ENCODE measurements at places on chromosomes 16 and 17.
A peak's percentile ranks its signal among the peaks of the same experiment; 100 is the strongest.

DNA sequence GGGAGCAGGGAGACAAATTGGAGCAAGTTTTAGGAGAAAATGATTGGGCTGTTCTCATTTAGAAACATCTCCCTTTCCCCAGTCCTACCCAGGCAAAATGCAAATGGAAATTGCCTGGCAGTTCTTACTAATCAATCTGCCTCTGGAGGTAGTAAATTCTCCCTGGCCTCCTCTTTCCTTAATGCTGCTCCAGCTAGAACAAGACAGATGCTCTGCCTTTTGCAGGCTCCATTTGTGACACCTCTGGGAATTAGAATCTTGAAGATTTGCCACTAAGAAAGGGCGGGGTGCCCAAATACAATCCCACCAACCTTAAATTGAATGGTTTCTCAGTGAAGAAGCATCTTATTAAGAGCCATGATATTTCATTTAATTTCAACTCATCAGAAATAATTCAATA lies 377.7 kb upstream of the CDH11 start:
- no peak for ATAC-seq

DNA sequence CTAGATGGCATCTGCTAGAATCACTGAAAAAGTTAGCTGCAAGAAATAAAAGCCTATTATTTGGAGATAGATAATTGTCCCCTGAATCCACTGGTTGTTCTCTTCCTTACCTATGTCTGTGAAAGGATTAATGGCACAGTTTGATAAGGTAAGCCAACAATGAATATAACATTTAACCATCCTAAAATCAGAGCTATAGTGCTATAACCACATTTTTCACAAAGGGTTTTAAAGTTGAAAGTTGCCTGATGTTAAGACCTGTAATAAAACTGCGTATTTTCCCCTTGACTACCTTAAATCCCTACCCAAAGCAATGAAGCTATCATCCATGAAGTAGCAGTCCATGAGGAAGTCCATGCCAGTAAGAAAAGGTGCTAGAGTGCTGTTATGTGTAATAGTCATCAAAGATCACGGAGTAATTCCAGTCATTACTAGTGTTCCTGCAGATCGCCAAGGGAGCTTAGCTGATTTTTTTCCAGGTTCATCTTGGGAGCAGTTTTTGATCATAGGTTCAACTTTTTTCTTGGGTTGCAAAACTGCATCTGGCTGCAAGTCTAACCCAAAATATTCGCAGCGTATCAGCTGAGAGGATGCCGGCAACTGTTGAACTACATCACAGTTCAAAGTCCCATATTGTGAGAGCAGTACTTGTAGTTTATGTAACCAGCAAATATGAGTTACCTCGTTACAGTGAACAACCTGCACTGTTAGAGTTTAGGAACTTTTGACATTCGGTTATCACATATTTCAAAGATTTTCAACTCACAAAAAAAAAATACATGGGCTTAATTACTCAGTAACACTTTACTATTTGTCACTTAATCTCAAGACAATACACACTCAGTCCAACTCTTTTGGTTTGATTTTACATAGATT lies 18.2 kb upstream of the RSL1D1 start:
- no peak for ATAC-seq

DNA sequence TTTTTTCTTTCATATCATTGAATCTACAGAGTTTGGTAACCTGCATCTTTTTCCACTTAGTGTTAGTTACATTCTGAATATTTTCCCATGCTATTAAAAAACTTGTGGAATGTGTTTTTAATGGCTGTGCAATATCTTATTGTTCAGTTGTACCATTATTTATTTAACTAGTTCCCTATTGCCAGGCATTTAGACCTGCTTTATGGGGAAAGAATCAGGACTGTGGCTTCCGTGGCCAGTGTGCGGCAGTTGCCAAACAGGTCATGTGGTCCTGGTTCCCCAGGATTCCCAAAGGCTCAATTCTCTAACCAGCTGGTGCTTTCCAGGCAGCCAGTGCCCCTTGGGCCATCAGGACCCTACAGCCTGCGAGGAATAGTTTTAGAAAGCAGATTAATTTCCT lies 30.8 kb downstream of the NDEL1 start:
- no peak for ATAC-seq

DNA sequence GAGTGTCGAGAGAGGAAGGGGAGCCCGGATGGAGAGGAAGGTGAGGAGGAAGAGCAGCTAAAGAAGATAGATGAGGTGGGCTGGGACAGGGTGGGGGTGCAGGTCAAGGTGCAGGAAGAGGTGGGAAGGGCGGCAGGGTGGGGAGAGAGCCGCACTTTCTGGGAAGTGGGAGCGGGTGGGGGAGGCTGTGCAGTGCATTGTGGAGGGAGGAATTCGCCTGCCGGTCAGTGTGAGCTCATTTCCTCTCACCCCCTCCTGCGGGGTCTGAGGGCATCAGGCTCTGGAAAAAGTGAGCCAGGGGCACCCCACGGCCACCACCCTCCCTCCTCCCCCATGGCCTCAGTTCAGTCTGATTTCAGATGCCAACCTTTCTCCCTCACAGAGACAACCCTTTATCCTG lies 2.5 kb upstream of the ARHGAP23 start:
- ATAC-seq: no peak

DNA sequence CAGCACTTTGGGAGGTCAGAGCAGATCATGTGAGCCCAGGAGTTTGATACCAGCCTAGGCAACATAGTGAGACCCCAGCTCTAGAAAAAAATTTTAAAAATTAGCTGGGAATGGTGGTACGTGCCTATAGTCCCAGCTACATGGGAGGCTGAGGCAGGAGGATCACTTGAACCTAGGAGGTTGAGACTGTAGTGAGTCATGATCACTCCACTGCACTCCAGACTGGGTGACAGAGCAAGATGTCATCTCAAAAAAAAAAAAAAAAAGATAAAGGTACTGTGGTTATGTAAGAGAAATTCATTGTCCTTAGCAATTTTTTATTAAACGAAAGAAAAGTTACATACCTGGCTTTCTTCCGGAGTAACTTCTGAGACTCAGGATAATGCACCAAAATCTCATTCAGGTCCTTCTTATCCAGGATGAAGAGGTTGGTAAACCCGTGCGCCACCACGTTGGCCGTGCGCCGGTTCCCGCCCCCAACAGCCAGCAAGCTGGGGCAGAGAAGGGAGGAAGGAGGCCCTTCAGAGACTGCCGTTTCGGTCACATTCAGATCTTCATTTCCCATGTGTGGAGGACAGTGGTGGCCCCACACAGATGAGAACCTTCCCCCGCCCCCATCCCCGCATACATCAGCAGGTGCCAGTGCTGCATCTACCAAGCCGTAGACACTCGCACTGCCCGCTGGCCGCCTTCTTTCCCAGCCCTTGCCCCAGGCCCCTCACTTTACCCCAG lies 73.7 kb downstream of the CNGB1 start:
- ATAC-seq: no peak

GRCh38 chr16:82344157-82344556 lies 174.1 kb upstream of the MPHOSPH6 start:
- ATAC-seq: peak; percentile 52

GRCh38 chr16:1003391-1004347 lies 22.1 kb downstream of the SOX8 start:
- ATAC-seq: no peak

DNA sequence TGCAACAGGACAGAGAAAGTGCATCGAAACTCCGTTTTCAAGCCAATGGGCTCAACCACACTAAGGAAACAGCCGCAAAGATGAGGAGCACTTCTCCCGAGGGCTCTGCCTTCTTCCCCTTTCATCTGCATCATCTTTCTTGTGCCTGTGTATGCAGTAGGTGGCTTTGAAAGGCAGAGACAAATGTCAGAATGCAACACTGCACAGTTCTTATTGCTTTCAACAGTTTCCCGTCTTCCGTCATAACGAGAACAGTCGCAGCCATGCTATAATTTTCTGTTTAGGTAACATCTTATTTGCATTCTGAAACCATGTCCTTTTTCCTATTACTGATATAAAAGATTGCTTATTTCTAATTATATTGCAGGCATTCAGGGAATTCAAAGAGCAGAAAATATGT lies 205.2 kb downstream of the SLC39A11 start:
- no peak for ATAC-seq

DNA sequence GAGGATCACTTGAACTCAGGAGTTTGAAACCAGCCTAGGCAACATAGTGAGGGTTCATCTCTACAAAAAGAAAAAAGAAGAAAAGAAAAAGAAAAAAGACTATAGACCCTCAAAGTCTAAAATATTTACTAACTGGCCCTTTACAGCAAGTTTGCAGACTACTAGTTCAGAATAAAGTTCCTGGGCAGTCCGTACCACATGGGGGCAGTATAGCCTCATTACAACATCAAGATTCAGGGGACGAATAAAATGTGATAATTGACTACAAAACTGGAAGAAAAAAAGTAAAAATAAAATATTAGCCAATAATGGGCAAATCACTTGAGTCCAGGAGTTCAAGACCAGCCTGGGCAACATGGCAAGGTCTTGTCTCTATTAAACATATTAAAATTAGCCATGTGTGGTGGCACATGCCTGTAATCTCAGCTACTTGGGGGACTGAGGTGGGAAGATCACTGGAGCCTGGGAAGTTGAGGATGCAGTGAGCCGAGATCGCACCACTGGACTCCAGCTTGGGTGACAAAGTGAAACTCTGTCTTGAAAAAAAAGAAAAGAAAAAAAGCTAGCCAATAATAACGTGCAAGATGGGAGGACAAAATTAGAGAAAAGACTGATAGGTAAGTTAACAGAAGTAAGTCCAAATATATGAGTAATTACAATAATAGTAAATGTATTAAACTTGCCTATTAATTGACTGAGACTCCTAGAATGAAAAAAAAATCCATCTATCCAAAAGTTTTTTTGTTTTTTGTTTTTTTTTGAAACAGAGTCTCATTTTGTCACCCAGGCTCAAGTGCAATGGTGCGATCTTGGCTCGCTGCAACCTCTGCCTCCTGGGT lies 129.4 kb upstream of the SEC14L1 start:
- no peak for ATAC-seq

GRCh38 chr16:28549301-28549899 lies 4.3 kb upstream of the SGF29 start:
- no peak for ATAC-seq

DNA sequence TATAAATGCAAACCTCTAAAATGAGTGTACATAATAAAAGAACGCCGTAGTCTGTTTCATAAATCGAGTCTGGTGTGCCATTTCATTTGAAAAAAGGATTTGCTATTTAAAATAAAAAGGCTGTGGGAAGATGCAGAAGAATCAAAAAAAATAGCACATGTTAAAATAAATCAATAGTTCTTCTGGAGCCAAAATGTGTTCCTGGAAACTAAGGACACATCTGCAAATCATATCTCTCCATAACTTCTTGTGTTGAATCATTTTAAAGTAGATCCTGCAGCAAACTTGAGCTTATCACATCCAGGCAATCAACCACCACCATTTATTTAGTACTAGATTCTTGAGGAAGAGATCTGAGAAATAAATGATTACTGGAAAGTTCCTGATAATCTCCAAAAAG lies 29.0 kb downstream of the XPO6 start:
- ATAC-seq: no peak

DNA sequence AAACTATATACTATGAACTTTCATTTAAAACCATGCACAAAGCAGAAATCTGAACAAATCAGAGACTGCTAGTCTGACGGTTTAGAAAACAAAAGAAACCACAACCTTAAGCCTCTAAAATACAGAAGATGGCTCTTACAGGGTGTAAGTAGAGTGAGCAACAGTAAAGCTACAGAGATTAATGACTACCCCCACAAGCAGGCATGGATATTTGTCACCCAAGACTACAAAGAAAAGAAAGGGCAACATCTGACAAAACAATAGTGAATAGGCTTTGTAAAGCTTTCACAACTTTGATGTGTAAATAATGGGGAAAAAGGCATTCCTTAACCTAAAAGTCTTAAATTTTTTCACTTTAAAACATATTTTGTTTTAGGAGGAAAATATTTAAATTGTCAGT lies 75.0 kb downstream of the SPAG9 start:
- no peak for ATAC-seq

GRCh38 chr16:3401719-3402397 lies 843 bp downstream of the ZNF174 start:
- no peak for ATAC-seq

DNA sequence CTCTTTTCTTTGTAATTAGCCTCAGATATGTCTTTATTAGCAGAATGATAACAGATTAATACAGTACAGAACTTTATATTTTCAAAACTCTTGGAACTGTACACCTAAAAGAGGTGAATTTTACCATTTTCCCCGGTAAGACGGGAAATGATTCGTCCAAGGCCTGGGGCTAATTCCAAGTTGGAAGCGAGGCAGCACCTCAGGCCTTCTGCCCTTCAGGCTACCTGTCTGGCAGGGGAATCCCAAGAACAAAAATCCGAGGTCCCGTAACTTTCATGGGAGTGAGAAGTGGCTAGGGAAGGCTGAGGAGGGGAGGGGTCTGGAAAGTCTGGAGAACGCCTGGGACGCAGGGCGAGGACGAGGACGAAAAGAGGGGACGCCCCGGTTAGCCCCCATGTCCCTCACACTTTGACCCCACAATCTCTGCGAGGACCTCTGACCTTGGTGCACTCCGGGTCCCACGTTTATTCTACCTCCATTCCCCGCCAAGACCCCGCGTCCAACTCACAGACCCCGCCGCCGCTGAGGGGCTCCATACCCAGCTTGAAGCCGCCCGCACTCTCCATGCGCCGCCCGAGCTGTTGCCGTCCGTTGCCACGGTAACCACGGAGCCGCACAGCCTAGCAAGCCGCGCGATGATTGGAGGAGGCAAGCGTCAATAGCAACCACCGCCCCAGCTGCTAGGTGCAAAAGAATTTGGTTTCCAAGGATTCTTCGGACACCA lies at the start of gene HYDIN:
HYDIN (minus strand) TSS at position 601 of the 724 bp plus-strand sequence. CDS start 43,827 bp downstream, outside the sequence.
- ATAC-seq: peak; percentile 63

- no peak for ATAC-seq
These were observed 29.5 kb downstream of the RNF43 start for GRCh38 chr17:58387834-58388233.

GRCh38 chr16:84599521-84600202 lies 18.2 kb downstream of the COTL1 start:
- peak; percentile 5 for ATAC-seq

DNA sequence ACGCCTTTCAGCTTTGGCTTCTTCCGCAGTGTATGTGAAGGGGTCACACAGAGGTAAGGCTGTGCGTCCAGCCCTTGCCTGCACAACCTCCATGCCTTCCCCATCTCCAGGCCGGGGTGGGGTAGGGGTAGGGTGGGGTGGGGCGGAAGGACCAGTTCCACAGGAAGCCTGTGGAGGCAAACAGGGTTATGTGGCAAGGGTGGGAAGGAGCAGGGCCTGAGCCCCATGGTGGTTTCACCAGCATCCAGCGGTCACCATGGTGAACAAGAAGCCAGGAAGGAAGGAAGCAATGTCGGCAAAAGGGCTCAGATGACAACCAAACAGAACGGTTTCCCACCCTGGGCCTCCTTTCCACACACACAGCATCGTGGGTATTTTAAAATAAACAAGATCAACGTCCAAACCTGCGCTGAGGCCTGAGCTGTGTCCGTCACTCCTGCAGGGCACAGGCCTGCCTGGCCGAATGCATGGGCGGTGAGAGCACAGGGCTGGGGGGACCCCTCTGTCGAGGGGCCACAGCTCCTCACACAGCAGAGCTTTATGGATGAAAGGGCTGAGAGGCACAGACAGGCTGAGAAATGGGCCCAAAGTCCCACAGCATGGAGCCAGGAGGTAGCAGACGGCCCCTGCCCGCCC lies 80.5 kb downstream of the ZNF778 start:
- peak; percentile 78 for ATAC-seq

GRCh38 chr16:4915226-4915761 lies 21.7 kb downstream of the PPL start:
- ATAC-seq: peak; percentile 2

- ATAC-seq: no peak
These were observed 486 bp upstream of the WSB1 start for GRCh38 chr17:27293359-27293897.

Measured in esophagus mucosa (tissue), 1 donor.